AG04450 (cell line): ENCODE measurements at places on chromosomes 12 and 14. TPM values are rescaled to one million over a fixed set of nuclear protein-coding genes. Genes with fewer than 3 reads are reported as not detected.

DNA sequence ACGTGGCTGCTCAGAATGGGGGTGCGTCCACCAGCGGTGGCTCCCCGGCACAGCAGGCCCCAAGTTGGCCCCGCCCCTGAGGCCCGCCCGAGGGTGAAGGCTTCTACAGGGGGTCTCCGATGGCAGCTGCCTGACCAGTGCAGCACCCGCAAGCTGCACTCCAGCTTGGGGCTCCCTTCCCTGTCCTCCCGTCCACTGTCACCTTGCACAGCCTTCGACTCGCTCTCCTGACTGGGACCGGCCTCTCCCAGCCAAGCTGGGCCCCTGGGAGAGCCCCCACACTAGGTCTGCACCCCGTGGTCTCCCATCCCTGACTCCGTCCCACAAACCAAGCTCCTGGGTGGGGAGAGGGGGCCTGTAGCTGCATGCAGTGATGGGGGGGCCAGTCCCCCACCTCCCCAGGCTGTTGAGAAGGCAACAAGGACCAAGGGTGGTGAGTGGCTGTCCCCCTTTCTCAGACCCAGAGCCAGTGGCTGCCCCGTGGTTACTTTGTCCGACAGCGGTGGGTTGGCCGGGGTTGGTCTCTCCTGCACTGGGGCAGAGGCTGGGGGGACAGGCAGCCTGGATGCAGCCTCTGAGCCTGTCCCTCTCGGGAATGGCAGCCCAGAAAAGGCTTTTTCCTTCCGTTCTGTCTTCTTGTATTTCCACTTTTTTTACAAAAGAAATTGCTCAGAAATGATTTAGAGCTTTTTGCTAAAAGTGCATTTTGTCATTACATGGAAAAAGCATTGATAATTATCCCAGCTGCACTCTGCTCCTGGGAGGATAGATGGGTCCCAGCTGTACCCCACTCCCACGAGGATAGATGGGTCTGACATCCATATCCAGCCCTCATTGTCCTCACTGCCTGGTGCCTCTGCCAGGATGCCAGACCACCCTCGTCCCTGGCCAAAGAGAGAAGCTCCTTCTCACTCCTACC lies 217.0 kb downstream of the KIF26A start:
- no peak for DNase-seq

- no peak for DNase-seq
Measured at GRCh38 chr12:90987520-90987919, 17.3 kb downstream of the EPYC start.

DNA sequence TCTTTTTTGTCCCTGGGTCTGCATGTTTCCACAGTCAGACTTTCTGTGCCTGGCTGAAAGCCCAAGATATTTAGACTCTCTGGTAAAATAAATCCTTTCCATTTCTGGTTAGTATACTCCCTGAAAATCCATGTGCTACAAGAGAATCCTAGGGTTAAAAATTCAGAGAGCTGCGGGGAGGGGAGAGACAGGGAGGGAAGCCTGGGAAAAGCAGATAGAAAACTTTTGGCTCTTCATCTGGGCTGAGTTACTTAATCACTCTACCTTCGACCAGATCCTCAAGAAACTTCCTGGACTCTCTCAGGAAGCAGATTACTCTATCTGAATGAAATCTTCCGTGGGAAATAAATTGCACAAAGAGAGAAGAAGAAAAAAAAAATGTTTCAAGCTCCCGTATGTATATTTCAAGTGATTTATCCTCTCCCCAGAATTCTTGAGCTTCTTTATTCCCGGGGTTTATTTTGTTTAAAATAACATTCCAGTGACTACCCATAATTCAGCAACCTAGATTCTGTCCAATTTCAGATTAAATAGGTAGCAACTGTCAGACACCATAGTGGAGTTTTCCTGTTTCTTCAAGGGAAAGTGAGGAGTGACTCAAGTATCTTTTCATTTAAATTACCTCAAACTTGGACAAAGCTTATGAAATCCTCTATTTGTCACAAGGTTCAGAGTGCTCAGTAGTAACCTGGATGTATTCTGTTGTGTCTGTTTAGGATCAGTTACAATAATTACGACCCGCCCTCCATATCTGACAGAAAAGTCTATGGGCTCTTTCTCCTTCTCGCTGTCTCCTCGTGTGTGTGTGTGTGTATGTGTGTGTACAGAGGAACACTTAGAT lies 163.7 kb downstream of the MYRFL start:
- peak; percentile 10 for DNase-seq

DNA sequence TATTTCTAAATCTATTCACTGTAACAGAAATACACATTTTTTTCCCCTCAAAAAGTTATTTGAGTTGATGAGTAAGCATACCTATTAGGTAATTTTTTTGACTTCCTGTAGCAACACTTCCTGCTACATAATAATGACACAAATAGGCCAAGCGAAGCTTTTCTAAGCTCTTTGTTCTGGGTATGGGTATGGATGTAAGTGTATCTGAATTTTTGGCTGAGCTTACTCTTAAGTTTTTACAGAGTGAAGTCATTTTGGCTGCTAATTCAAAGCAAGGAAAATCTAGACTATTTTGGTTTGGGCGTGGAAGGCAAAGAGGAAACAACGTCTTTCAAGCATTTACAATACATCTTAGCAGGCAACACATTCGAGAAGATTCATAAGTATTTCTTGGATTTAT lies 1206.0 kb upstream of the FLRT2 start:
- DNase-seq: no peak

DNA sequence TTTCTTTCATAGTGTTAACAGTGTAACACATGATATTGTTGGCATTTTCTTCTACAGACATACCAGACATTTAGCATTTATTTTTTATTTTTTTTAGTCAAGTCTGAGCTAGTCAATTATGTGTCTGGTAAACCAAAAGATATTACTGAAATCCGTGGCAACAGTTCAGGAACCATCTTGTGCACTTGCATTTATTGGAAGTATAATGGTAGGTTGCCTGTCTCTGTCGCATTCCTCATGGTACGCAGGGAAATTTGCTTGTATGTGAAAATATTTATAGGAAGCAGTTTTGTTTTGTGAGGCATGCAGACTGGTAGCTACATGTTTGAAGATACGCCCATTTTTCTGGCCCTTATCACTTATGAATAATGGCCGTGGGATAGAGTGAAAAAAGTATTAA lies 186.1 kb upstream of the SLC38A2 start:
- DNase-seq: no peak

DNA sequence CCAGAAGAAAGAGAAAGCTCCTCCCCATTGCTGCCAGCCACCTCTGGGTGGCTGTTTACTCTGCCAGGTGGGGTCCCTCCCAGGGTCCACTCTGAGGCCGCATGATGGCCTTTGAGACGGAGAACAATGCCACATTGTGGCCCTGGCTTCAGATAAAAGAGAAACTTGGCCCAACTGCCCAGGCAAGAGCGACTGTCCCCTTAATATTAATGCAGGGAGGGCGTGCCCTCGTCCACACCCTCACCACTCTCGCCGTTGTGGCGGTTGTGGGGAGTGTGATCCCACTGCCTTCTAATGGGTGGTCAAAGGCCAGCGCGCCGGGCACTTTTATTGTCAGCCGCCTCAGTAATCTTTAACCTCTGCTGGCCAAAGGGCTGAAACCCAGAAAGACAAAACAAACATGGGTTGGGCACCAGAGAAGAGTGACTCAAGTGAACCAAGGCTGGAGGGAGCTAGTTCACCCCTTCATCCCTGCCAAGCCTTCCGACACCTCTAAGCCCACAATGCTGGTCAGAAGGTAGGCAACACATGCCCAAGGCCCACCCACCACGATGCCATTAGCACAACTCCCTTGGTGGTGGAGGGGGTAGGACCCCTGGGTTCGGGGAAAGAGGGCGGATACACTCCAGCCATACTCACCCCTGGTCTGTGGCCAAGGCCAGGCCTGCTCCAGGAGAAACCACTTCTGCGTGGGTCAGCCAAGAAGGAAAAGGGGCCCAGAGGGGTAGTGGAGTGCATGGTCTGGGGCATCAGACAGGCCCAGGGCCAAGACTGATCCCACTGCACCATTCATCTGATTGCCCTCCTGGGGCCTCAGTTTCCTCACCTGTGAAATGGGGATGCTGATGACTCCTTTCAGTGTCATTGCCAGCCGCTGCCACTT lies 44.5 kb upstream of the BCL11B start:
- DNase-seq: no peak

Gene IL25
- polyA plus RNA-seq: not detected in 2 replicates

Gene VRTN
- not detected in 2 replicates for polyA plus RNA-seq

DNA sequence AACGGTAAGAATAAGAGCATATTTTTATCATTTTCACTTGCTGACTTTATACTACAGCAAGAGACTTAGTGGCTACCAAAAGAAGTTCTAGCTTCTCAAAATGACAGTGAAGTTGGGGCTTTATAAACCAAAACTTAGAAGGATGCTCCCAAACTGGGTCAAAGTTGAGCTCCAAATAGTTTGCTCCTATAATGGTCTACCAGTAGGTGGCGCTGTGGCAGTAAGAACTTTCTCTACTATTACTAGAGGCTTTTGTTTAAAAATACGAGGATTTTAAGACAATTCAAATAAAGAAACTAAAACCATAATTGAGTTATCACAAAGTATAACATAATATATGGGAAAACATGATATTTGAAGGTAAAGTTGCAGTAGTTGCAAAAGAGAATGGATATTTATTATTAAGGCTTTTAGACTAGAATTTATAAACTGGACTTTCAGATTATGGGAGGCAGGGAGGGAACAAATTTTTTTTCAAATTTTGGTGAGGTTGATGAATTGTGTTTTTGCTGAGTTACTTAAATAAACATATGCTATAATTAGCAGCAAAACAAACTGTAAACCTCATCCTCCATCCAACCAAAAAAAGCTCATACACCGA lies 75.0 kb downstream of the TGFB3 start:
- peak; percentile 36 for DNase-seq

Gene RAD52
- 13.8 and 18.8 TPM in 2 replicates for polyA plus RNA-seq

GRCh38 chr12:25615119-25615518 lies 62.0 kb upstream of the LMNTD1 start:
- peak; percentile 89 for DNase-seq

Gene SLC24A4
- not detected in 2 replicates for polyA plus RNA-seq

Gene GALC
- 13.0 and 18.2 TPM in 2 replicates for polyA plus RNA-seq
